NCI-H774 (cell line): ENCODE measurements at places on chromosomes 5 and 9.

GRCh38 chr5:167699432-167699831, 592.0 kb upstream of the WWC1 start:
- no peak for DNase-seq

GRCh38 chr9:113585555-113585954, 122.0 kb downstream of the RGS3 start:
- DNase-seq: no peak

- no peak for DNase-seq
Observed at GRCh38 chr9:32884482-32884881, 101.1 kb downstream of the TMEM215 start.

- peak; percentile 69 for DNase-seq
Observed at GRCh38 chr5:1161108-1161832, 40.1 kb upstream of the SLC6A19 start.

- DNase-seq: no peak
Observed at GRCh38 chr9:123883634-123884033, 46.3 kb downstream of the DENND1A start.

DNA sequence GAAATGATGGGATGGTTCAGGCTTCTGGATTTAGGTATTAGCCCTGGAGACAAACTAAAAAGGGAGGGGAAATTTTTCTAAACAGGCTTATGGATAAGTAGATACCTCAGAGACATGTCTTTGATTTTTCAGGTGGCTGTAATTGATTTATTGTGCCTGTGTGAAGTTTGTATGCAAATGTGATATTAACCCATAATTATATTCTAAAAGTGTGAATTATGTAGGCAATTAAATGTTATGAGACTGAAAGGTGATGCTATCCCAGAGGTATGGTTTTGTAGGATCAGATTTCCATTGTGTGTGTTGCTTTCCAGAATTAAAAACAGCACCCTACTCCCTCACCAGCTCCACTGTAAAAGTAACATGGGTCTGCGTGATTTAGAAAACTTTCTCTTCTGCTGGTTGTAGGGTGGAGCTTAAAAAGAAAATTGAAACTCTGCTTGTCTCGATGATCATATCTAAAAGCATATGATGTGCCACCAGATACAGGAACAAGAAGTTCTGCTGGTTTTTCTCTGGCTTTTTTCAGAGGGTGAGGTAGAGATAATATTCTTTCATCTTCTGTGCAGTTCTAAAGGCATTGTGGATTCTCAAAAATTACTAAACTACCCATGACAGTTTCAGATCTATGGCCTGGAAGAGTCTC, 71.8 kb upstream of the TAF11L2 start:
- no peak for DNase-seq

DNA sequence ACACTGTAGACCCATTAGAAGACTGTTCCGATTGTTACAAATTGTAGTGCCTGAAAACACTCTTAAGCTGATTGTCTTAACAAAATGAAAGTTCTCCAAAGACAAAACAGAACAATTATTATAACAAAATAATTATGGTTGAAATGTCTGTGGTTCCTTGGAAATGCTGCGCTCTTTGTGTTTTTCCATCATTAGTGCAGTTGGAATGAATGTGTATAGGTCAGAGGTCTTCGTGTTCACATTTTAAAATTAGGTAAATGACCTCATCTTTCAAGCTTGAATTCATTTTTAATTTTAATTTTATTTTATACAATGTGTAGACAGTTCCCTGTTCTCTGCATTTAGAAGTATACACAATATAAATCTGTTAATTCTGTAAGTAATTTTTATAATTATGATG, 56.7 kb upstream of the NXNL2 start:
- no peak for DNase-seq

DNA sequence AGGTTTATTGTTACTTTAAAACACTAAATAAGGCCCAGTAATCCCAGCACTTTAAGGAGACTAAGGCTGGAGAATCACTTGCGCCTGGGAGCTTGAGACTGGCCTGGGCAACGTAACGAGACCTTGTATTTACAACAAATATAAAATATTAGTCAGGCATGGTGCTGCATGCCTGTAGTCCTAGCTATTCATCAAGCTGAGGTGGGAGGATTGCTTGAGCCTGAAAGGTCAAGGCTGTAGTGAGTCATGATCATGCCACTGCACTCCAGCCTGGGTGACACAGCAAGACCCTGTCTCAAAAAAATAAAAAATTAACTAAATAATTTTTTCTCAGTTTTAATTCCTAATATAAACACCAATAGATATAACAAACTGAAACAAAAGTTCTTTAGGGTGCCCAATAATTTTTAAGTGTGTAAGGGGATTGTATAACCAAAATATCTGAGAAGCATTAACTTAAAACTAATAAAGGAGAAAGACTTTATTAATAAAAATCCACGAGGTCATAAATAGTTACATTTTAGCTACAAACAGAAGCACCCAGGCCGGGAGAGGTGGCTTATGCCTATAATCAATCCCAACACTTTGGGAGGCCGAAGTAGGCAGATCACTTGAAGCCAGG, 32.7 kb downstream of the FAM13B start:
- no peak for DNase-seq

DNA sequence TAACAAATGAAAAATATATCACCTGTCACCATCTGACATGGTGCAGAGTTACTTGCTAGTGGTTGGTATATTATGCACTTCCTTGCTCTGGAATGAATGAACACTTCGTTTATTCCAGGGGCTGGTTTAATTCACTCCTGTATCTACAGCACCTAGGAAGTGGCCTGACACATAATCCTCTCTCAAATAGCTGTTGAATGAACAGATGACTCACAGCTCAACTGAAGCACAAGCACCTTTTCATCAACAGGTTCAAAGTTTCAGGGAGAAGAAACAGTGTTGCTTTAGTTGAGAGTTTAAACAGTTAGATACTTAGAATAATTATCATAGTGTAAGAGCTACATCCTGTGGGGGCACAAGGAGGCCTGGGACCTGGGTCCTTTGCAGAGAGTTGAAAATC, 135.0 kb upstream of the DAP start:
- no peak for DNase-seq

- DNase-seq: no peak
Observed at GRCh38 chr9:81146684-81147337, 542.5 kb downstream of the TLE1 start.

GRCh38 chr9:113603048-113603375, 139.5 kb downstream of the RGS3 start:
- no peak for DNase-seq

- DNase-seq: no peak
Observed at GRCh38 chr9:98550206-98550820, 158.4 kb downstream of the GABBR2 start.

GRCh38 chr9:81132796-81133195, 556.6 kb downstream of the TLE1 start:
- DNase-seq: no peak

- DNase-seq: peak; percentile 9
Observed at GRCh38 chr9:33737811-33738606, 57.4 kb upstream of the PRSS3 start.

GRCh38 chr5:1034421-1034905, 25.9 kb downstream of the NKD2 start:
- DNase-seq: no peak

DNA sequence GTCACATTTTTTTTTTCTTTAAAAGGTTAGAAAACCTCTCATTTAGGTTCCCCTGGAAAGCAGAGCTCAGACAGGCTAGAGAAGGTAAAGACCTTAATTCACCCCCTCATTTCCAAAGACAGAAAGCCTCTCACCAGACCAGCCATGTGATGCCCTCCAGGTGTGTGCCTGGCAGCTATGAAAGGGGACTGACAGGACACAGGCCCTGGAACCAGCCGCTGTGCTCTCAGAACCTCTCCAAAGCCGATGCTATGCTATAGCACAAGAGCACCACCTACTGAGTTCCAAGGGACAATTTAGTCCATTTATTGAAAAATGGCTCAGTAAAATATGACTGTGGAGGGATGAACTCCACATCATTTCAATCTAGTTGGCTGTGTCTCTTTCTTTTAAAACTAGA, 48.8 kb downstream of the FANCC start:
- DNase-seq: peak; percentile 19

DNA sequence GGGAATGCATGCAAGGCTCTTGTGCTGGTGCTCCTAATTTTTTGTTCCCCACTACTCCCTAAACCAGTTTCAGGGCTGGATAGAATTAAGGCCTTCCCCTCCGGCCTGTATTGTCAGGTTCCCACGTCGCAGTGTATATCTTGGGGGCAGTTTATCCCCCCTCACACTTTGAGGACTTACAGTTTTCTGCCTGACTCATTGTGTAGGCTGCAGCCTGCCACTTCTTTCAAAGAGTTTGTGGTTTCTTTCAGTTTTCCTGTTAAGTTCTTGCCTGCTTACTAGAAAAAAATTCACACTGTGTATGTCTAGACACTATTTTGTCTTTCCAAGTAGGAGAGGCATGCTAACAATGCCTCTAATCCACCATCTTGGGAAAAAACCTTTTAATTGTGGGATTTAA, 28.4 kb upstream of the BTNL3 start:
- DNase-seq: no peak
